Testis (tissue), 5 donors: ENCODE measurements at places on chromosomes 3 and 15. TPM values are rescaled to one million over a fixed set of nuclear protein-coding genes. Genes with fewer than 3 reads are reported as not detected.

The PATL2 gene
- 0.87 TPM for total RNA-seq

The CCDC13 gene
- total RNA-seq = 12.5 TPM

The PRICKLE2 gene
- 9.1 TPM for total RNA-seq

The ARL14 gene
- total RNA-seq = not detected

The MESP2 gene
- total RNA-seq = 2.9 TPM

The CSNK1G1 gene
- total RNA-seq = 59.6 TPM

The SPINK8 gene
- total RNA-seq = not detected

The SELENOS gene
- total RNA-seq = 128 TPM

The TICRR gene
- total RNA-seq = 7.7 TPM

The DUOXA1 gene
- total RNA-seq = 0.31 TPM
